RPMI7951 (cell line): ENCODE measurements at places on chromosomes 1 and 21. TPM values are rescaled to one million over a fixed set of nuclear protein-coding genes. Genes with fewer than 3 reads are reported as not detected.

GRCh38 chr1:156998840-156999500 is 46.6 kb downstream of the ARHGEF11 start:
- DNase-seq: no peak

Gene ARHGEF10L
- 2.2 and 3.3 TPM in 2 replicates for total RNA-seq

Gene NTMT2
- total RNA-seq: not detected in 2 replicates

GRCh38 chr1:14599800-14600199 is 1.3 kb downstream of the KAZN start:
- no peak for DNase-seq

Gene SPRR2F
- total RNA-seq: not detected in 2 replicates

Gene CGN
- under 0.01 and 0.10 TPM in 2 replicates for total RNA-seq

DNA sequence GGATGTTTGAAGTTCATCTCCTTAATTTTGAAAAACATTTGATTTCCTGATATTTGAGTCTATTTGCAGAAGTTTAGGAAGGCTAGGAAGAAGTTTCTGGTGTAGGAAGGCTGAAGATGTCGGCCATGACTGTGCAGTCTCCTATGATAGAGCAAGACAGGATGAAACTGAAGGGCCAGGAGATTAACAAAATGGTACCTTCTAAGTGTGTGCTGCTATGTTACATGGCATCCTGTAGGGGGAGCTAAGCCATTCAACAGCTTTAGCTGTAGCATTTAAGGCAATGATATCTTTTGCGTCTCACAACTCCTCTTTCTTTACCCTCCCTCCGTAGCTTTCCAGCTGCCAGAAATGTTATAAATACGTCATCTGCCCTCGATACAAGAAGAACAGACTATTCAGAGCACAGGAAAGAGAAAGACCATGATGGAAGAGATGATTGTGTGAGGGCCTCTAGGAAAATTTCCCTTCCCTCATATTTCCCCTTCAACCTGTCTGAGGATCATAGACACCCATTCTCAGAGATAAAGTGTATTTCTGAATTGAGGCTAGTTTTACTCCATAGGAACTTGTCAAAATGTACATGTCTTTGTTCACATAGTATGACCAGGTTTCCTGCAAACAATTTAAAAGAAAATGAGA is 61.1 kb downstream of the XCL1 start:
- peak; percentile 73 for DNase-seq

GRCh38 chr1:211158866-211159265 is 24.9 kb upstream of the KCNH1 start:
- no peak for DNase-seq

- no peak for DNase-seq
Measured at GRCh38 chr1:152410028-152410427, 4.0 kb downstream of the CRNN start.

DNA sequence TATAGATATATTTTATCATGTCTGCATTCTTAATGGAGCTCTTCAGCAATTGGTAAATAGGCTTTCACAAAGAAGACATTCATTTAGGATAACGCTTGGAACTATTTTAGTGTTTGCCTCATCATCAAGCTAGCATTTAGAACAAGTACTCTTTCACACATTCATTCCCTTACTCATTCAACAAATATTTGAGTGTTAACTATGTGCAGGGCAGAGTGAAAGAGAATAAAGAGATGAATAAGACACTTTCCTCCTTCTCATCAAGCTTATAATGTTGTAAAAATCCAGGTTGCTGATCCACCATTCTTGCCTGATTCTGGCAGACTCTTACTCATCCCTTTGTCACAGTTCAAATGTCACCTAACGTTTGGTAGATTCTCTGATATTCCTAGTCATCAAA is 386.3 kb upstream of the BEND5 start:
- DNase-seq: peak; percentile 52

Gene VAV3
- 0.84 and 1.7 TPM in 2 replicates for total RNA-seq
